ENCODE measurements at places on chromosomes 3 and 15.

GRCh38 chr3:157865352-157866000, 240.7 kb downstream of the SHOX2 start:
- DNase-seq, result peak; percentile 27

DNA sequence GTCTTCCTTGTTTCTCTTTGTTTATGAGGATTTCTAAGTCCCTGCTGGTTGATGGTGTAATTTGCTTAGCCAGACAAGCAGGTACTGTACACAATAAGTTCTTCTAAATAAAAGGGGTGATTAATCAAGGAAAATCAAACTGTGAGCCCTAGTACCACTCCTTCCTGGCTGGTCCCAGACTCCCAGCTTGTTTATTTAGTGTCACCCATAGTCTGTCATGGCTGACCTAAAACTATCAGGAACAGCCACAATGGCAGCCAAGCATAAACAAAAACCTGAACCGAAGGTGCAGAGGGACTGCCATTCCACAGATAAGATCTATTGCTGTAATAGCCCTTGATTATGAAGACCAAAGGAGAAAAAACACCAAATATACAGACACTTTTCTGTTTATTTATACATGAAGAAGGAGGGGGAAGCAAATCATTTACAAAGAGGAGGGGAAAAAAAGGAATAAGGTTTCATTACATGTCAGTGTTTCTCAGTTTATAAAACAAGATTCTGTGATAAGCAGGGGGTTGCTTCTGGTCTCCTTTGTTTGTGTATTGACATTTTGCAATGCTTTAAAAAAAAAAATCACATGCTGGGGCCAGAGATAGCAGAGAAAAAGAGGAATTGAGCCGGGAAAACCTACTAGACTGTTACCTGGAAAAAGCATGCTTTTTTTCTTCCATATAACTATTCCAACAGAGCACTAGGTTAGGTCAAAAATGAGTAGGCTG, 182.4 kb upstream of the DPH6 start:
- no peak for DNase-seq

- peak; percentile 95 for DNase-seq
Observed at GRCh38 chr15:73982222-73982962, 9.7 kb downstream of the STOML1 start.

GRCh38 chr3:61701011-61701410, 139.6 kb downstream of the PTPRG start:
- DNase-seq, result no peak

DNA sequence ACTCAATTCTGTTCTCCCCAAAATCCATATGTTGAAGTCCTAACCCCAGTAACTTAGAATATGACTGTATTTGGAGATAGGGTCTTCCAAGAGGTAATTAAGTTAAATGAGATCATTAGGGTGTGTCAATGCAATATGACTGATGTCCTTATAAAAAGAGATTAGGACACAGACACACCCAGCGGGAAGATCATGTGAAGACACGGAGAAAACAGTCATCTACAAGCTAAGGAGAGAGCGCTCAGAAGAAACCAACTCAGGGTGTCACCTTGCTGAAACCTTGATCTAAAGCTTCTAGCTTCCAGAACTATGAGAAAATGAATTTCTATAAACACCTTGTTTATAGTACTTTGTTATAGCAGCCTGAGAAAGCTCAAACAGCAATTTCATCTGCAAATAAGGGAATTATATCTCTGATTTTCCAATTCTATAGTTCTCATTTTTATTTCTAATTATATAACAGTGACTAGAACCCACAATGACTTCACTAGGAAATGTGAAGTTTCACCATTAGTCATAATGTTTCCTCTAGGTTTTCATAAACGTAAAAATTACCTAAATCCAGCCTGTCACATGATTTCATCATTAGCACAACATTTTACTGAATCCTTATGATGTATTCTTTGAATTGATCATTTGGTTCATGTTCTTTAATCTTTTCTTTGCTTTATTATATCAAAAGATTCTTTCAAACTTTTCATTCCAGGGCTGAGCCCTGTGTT, 459.1 kb upstream of the MDFIC2 start:
- DNase-seq, result peak; percentile 10

DNA sequence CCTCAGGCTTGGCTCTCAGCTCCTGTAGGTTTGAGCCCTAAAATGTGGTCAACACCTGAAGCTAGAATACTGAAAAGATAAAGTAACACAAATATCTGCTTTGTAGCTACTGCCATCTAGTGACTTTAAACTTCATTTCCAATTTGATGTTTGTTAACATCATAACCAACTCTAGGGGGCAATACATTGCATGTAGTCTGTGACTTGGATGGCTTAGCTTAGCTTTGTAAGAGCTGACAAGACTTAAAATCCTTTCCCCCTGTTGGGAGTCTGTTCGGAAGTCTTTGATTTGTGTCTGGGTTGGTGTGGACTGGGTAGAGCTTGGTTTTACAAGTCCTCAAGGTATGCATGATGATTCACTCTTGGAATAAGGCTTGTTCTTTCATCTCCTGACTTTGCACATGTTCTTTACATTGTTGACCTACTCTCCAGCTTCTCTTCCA, 51.7 kb downstream of the SCN11A start:
- DNase-seq, result peak; percentile 74

DNA sequence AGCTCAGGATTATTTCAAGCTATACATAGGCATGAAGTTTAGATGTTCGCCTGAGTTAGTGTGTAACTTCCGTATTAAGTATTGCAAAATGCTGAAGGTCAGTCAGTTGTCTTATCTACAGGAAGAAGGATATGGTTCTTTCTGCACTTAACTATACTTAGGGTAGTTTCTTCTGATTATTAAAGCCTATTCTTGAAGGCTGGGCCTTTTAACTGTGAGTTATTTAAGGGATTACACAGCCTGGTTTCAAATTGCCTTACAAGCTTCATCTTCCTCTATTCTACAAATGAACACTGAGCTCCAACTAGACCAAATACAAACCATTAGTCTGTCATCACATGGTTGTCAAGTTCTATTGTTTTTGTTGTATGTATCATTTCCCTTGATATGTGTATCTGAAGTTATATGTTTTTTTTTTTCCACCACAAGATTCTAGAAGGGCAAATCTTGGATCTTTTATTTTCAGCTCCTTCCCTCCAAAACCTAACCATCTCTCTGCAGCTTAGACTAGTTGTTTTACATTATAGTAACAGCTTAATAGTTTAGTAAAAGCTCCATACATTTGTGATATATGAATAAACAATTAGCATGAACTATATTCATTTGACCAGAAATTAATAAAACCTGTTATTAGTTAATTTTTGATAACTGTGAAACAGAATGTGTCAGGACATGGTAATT, 272.9 kb upstream of the KCNMB2 start:
- DNase-seq, result peak; percentile 50

- no peak for DNase-seq
Observed at GRCh38 chr3:181755959-181756358, 44.2 kb downstream of the SOX2 start.

- no peak for DNase-seq
Observed at GRCh38 chr3:188137051-188137450, 16.9 kb upstream of the LPP start.

- DNase-seq, result no peak
Observed at GRCh38 chr3:150806185-150806835, 43.3 kb upstream of the SIAH2 start.

GRCh38 chr3:40208251-40208650, 101.3 kb upstream of the EIF1B start:
- no peak for DNase-seq

GRCh38 chr3:9606108-9606507, 43.2 kb upstream of the MTMR14 start:
- DNase-seq, result no peak
